ENCODE measurements at places on chromosomes 3 and 15. TPM values are rescaled to one million over a fixed set of nuclear protein-coding genes. Genes with fewer than 3 reads are reported as not detected.

DNA sequence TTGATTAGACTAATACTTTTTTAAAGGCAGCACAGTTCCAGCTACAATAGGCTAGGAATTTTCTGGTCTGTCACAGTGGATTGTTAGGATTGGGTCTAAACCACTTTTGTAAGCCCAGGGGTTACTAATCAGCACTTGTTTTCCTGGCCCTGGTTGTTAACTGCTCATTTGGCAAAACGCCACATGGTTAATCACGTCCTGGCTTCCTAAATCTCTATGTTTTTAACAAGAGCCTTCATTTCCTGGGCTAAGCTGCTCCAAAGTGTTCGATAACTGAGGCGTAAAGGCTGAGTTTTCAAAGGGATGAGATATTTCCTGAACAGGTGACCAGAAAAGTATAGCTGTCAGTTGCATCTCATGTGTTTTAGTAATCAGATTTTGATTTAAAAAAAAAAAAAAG lies 38.9 kb upstream of the CLRN1 start:
- peak; percentile 3 for DNase-seq

The GOLGA8Q gene
- 0.22 TPM for total RNA-seq

DNA sequence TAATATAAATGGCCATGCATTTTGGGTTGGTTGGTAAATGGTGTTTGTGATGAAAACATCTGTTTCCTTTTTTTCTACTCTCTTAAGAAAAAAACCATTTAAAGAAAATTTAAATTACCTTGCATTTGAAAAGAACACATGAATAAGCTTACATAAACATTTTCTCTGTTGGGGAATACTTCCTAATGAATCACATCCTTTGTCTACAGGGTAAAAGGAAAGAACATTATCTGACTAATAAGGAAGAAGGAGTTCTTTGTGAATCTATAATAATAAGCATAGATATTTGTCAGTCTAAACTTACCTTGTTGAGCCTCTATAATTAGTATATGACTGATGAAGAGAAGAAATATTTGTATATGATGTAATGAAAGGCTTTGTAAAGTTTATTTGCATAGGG lies 254.1 kb upstream of the ZNF717 start:
- no peak for DNase-seq

- no peak for DNase-seq
These were observed 316.4 kb downstream of the SOX2 start for GRCh38 chr3:182028081-182028480.

The IL17RC gene
- total RNA-seq, result 11.5 TPM

- no peak for DNase-seq
These were observed 134.4 kb upstream of the SKOR1 start for GRCh38 chr15:67690936-67691335.

- DNase-seq, result no peak
These were observed 63.7 kb upstream of the TPRG1 start for GRCh38 chr3:189108067-189108466.

GRCh38 chr15:66369773-66370651 lies 13.5 kb upstream of the TIPIN start:
- DNase-seq, result peak; percentile 79

GRCh38 chr3:188697127-188697526 lies 474.6 kb upstream of the TPRG1 start:
- no peak for DNase-seq
